ENCODE measurements at places on chromosomes 2 and 18.

GRCh38 chr2:26782876-26783704 is 2.8 kb upstream of the CENPA start:
- DNase-seq = no peak

- DNase-seq = no peak
Observed at GRCh38 chr2:42008241-42008921, 39.4 kb upstream of the PKDCC start.

GRCh38 chr2:83596592-83597282 is 862.3 kb downstream of the SUCLG1 start:
- DNase-seq = no peak

DNA sequence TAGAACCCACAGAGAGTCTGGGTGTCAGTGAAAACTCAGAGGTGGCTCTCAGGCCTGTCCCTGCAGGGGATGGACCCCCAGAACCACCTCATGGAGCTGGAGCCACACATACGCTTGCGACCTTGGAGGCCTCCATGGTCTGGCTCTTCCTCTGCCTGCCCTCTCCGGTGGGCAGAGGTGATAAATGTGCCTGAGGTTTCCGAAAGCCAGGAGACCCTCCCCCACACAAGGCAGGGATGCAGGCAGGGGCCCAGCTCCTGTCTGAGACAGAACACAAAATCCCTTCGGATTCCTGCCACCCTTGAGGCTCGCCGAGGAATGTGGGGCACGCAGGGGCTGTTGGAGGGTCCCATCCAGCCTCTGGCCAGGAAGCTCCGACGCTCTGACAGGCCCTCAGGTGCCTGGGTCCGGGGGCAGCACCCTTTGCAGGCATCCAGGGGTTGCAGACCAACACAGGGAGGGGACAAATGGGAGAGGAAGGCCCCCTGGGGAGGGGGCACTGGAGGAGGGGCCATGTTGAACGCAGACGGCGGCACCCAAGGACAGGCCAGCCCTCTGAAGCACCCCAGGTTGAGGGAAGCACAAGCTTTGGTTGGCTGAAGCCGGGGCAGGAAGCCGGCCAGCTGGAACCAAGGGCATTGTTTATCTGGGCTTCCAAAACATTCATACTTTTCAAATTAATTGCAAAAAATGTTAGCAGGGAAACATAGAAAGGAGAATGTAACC is 4.1 kb upstream of the SNED1 start:
- DNase-seq = no peak

GRCh38 chr2:19886261-19886660 is 15.5 kb downstream of the TTC32 start:
- DNase-seq = no peak

GRCh38 chr2:46695283-46695682 is 215.9 kb downstream of the TMEM247 start:
- no peak for DNase-seq

DNA sequence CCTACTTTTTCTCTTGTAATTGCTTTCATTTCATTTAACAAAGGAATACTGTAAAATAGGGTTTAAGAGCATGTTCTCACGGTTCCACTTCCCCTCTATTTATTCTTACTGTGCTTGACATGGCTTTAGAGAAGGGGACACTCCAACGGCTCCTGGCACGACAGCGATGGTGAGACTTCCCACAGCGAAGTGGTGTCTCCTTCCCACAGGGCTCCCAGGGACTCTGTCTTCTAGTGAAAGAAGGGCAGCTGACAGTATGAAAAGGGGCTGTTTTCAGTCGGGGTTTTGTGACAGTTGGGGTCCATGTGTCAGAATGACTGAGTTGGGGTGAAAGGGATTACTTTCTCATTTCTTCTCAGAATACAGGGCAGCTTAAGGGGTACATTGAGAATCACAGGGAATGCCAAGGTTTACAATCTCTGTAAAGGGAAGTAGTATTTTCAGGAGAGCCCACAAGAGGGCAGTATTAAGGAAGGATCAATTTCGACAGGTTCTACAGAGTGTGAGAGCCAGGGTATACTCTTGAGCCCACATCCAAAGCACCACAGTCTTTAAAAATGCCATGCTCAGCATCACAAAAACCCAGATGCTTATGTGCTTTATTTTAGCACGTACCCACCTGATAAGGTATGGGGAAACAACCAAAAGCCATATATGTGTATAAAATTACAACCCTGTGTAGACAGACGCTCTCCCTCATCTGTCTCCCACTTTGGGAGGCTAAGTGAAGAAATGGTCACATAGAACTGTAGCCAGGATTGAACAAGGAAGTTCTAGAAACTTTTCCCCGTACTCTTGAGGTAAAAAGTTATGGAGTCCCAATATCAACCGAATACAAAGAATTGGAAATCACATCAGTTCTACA is 31.3 kb upstream of the RAPGEF4 start:
- DNase-seq = no peak

GRCh38 chr2:160294339-160294803 is 94.3 kb upstream of the ITGB6 start:
- DNase-seq = no peak

DNA sequence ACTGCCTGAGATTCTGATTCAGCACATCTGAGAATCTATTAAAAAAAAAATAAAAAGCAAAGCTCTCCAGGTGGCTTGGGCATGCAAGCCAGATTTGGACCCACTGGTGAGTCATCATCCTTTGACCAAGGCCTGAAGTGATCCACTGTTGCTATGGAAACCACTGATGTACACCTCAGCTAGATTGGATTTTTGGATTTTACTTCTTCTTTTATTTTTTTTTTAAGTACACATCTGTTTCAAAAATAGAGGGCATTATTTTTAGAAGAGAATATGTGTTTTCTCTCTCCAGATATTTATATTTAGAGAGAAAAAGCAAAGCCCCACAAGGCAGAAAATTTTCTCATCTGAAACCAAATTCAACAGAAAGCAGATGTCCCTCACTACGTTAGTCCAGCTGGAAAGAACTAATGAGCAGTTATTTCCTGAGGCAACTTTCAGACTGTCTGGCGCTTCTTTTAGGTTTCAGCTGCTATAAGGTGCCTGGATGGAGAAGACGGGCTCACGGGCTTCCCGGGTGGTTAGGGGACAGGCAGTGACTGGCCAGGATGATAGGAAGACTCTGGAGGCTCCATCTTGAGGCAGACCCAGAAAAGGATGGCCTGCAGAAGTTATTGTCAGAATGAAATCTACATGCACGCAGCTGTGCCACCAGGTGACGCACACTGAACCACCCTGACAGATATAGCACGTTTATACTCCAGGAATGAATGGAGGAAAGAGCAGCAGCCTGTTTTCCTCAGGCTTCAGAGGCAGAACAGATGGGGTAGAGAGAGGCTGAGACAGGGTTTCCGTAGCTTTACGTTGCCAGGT is 50.5 kb downstream of the MRPL35 start:
- no peak for DNase-seq

DNA sequence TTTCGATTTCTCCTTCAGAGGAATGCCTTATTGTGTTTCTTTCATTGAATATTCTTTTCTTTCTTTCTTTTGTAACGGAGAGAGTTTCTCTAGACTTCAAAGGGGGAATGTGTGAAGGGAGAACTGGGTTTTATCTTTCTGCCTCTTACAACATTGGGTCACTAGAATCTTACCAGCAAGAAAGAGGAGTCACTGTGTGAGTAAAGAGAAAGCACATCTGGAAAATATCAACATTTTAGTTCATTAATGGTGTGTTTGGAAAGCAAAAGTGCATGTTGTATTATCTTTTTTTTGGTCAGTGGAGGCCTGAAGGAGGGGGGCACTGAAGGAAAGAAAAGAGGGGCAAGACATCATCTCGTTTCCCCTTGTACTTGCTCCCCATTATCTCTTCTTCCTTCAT is 86.6 kb upstream of the THOC1 start:
- DNase-seq = no peak

DNA sequence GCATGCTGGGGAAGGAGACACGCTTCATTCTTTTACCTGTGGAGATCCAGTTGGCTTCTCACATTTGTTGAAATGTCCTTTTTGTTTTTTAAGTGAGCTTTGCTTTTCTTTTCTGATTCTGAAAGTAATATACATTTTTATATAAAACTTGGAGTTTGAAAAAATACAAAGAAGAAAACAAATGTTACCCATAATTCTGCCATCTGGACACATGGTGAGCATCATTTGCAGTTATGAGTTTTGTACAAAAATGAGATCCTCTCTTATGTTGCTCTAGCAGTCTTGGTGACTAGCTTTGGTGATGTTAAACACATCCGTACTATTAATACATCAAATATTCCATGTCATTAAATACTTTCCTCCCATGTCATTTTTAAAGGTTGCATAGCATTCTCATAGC is 101.1 kb upstream of the OTOS start:
- no peak for DNase-seq

- no peak for DNase-seq
Observed at GRCh38 chr18:11269257-11269656, 119.9 kb upstream of the PIEZO2 start.

DNA sequence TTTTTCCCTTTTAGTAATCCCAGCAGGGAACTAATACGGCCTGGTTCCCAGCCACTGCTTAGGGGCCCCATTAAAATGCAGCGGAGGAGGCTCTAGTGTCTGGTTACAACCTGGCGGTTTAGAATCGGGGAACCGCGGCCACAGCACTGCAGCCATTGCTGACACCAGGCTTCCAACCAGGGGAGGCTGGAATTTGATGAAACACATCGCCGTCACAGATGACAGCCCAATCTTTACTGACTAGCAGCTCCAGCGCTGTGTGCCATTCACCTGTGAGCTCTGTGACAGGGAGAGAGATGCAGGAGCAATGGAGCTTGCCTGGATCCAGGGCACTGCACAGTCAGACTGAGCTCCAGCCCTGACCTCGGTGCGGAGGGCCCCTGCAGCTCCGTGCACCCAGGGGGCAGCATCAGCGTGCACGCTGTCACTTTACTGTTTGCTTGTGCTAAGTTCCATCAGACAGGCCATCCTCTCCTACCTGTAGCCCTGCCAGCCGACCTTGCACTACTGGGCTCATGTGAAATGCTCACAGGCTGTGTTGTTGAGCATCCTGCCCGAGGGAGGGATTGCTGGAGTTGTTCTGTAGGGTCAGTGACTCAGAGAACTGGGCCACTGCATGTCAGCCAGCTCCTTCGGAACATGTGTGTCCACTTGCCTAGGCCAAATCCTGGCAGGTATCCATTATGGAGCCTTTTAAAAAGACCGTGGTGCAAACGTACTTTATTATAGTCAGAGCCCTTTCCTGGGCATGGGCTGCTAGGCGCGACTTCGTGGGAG is 203.5 kb downstream of the SEPTIN10 start:
- no peak for DNase-seq

DNA sequence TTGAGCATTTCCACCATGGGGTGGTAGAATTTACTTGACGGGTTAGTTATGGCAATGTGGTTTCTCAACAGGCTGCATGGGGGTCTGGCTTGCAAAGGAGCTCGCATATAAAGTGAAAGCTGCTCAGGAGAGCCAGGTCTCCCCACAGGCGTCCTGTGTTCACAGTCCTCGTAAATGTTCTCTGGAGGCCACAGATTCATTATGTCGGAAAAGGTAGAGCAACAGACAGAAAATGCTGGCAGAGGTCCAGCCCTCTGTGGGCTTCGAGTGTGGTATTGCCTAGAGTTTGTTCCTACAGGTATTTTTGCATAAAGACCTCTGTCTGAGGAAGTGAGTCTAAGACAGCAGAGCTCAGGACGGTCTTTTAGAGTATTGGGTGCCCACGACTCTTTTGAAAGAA is 96.4 kb downstream of the CDCA7 start:
- no peak for DNase-seq

DNA sequence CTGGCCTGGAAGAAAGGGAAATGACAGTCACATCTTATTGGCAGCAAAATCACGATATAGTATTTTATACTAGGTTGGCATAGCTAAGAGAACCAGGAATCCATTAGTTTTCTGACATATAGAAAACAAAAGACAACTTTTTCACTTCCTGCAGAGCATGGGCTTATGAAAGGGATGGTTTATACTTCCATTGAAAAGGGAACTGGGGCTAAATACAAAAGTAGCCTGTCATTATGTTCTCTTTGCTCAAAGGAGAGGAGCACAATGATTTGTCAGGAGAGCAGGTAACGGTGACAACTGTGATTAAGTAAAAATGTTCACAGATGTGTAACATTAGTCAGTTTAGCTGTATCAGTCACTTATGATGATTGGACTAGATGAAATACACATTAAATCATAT is 46.4 kb downstream of the SLC25A12 start:
- no peak for DNase-seq

DNA sequence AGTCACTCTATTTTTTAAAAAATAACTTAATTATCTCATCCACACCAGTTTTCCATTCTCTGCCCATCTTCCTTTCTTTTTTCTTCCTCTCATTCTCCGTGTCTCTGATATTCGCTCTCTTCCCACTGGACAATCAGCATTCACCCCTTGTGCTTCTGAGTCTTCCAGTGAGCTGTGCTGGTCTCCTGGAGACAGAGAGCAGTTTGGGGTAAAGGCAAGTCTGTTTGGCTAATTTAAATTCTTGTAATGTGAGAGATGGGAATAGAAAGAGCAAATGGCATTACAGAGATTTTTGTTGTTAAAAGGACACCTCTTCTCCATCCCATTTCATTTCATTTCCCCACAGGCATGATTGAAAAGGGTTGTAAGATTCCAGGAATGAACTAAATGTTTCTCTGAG is 107.5 kb downstream of the DTNA start:
- DNase-seq = no peak

DNA sequence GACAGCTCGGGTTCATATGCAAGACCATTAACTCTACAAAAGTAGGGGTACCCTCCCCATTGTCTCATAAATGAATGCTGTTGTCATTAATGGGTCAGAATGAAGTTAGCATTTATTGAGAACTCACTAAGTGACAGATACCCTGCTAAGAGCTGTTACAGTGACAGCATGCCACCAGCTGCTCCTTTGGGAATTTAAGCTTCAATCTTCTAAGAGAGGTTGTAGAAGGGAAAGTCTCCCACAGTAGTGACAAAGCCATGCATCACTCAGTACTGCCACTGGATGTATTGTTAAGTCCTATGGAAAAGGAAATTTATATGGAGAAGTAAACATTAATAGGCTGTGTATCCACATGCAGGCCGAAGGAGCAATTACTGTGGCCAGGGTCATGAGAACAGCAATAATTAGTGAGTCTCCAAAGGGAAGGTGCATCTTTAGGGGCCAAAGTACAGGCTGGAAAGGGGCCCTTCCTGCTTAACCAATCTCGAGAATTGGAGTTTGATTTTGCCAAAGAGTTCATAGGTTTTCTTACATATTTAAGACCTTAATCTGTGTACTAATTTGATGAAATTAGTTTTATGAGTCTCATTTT is 64.5 kb upstream of the FAM124B start:
- no peak for DNase-seq

Measured in stimulated activated CD4-positive, alpha-beta T cell treated with anti-CD3 and anti-CD28 coated beads, Interleukin-1b, Interleukin-23, amount 100 ng/mL, for 24 hours (primary cell).